CD4-positive, alpha-beta memory T cell (primary cell): ENCODE measurements at places on chromosomes 3 and 15. TPM values are rescaled to one million over a fixed set of nuclear protein-coding genes. Genes with fewer than 3 reads are reported as not detected.
A peak's percentile ranks its signal among the peaks of the same experiment; 100 is the strongest.

- DNase-seq: peak; percentile 54
- no peak overlapping the region for H3K27ac ChIP-seq
- H3K27me3 ChIP-seq: no peaks in the 10 kb centered on the region
Observed at GRCh38 chr3:195863121-195864061, 45.0 kb downstream of the TNK2 start.

DNA sequence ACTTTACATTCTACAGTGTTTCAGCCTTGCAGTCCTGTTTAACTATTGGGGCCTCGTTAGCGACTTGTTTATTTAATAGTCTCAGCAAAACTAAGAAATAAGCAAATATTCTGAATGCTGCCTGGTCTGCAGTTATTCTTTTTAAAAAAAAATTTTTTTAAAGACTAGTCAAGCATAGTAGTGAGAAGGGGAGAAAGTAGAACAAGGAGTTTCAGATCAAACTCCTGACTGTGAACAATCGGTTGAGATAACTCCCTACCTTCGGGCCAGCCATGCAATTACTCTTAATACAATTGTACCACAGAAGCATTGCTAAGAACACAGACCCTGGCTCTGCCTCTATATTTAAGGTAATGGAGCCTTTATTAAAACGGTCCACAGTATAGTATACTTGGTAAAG lies 5.8 kb upstream of the DUT start:
- no peaks in the 10 kb centered on the region for H3K27me3 ChIP-seq
- no peak for DNase-seq
- no peak overlapping the region for H3K4me3 ChIP-seq
- H3K27ac ChIP-seq: no peak overlapping the region
- H3K36me3 ChIP-seq: no peaks in the 10 kb centered on the region
- H3K4me1 ChIP-seq: peaks cover 8% of the 10 kb centered on the region

ARID3B gene
- 32.9 TPM for total RNA-seq

GRCh38 chr15:66942649-66943390 lies 122.6 kb upstream of the SMAD3 start:
- no peaks in the 10 kb centered on the region for H3K4me1 ChIP-seq
- no peaks in the 10 kb centered on the region for H3K27me3 ChIP-seq
- H3K27ac ChIP-seq: no peak overlapping the region
- no peak overlapping the region for H3K4me3 ChIP-seq
- no peak for DNase-seq

- H3K36me3 ChIP-seq: peaks cover 57% of the 10 kb centered on the region
- H3K27me3 ChIP-seq: no peaks in the 10 kb centered on the region
- H3K27ac ChIP-seq: no peak overlapping the region
- no peaks in the 10 kb centered on the region for H3K4me1 ChIP-seq
- no peak overlapping the region for H3K4me3 ChIP-seq
- no peak for DNase-seq
Observed at GRCh38 chr15:64683378-64683777, 92.0 kb downstream of the RBPMS2 start.

DNA sequence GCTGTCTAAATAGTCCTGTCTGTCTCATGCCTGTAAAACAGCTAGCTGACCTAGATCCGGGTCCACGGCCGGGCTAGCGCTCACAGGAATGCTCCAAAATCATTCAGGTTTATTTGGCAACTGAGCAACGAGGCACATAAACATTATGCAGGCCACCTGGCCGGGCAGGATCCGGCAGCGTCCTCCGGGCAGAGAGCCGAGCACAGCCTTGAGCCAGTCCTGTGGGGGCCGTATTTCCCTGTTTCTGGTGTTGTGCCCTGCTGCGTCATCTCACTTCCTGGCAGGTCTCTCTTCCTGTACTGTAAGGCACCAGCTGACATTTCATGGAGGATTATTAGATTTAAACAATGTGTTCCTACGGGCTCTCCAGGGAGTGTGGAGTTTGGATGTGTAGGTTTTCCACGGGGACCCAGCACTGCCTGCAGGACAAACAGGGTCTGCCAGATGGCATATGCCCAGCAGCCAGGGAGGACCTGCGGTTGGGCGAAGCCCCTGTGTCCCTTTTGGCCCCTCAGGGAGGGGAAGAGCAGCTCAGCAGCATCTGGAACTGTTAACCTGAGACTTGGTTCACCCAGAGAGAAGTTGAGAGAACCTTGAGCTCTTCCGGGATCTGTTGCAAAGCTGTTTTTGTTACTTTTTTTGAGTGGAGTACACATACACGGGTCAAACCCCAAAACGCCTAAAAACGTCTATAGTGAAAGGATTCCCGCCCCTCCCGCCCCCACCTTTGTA lies 16.6 kb upstream of the LRRK1 start:
- no peaks in the 10 kb centered on the region for H3K27me3 ChIP-seq
- H3K4me3 ChIP-seq: no peak overlapping the region
- H3K4me1 ChIP-seq: no peaks in the 10 kb centered on the region
- no peak for DNase-seq
- no peaks in the 10 kb centered on the region for H3K36me3 ChIP-seq

GRCh38 chr3:38634111-38634510 lies 15.4 kb downstream of the SCN5A start:
- H3K4me1 ChIP-seq: no peaks in the 10 kb centered on the region
- no peaks in the 10 kb centered on the region for H3K36me3 ChIP-seq
- no peaks in the 10 kb centered on the region for H3K27me3 ChIP-seq
- no peak for DNase-seq
- H3K27ac ChIP-seq: no peak overlapping the region

- no peaks in the 10 kb centered on the region for H3K27me3 ChIP-seq
- H3K36me3 ChIP-seq: no peaks in the 10 kb centered on the region
- H3K4me1 ChIP-seq: no peaks in the 10 kb centered on the region
- H3K27ac ChIP-seq: no peak overlapping the region
- no peak overlapping the region for H3K4me3 ChIP-seq
- DNase-seq: no peak
Observed at GRCh38 chr3:46716461-46717441, 918 bp downstream of the PRSS50 start.

HDDC3 gene
- 28.3 TPM for total RNA-seq

GRCh38 chr3:45387636-45388348 lies 584 bp upstream of the LARS2 start:
- H3K27me3 ChIP-seq: peaks cover 9% of the 10 kb centered on the region
- H3K36me3 ChIP-seq: peaks cover 5% of the 10 kb centered on the region
- H3K4me1 ChIP-seq: peaks cover 18% of the 10 kb centered on the region
- H3K27ac ChIP-seq: peak overlapping the region; percentile 71
- H3K4me3 ChIP-seq: peak overlapping the region; percentile 89

RASGRP1 gene
- total RNA-seq: 125 TPM

DNA sequence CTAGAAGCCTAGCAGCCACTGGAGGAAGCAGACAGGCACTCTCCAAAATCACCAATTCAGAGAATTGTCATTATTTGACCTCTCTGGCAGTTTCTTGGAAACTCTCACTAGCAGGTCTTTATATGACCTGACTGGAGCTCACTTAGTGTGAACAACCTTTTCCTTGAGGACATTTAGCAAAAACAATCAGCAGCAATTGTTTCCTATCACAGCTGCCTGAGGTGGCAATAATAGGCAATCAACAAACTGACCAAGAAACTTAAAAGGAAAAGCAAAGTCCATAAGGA lies 162.4 kb upstream of the STT3B start:
- no peak for DNase-seq
- peaks cover 4% of the 10 kb centered on the region for H3K4me1 ChIP-seq
- H3K27ac ChIP-seq: no peak overlapping the region
- no peaks in the 10 kb centered on the region for H3K27me3 ChIP-seq
- no peak overlapping the region for H3K4me3 ChIP-seq
- H3K36me3 ChIP-seq: no peaks in the 10 kb centered on the region

DNA sequence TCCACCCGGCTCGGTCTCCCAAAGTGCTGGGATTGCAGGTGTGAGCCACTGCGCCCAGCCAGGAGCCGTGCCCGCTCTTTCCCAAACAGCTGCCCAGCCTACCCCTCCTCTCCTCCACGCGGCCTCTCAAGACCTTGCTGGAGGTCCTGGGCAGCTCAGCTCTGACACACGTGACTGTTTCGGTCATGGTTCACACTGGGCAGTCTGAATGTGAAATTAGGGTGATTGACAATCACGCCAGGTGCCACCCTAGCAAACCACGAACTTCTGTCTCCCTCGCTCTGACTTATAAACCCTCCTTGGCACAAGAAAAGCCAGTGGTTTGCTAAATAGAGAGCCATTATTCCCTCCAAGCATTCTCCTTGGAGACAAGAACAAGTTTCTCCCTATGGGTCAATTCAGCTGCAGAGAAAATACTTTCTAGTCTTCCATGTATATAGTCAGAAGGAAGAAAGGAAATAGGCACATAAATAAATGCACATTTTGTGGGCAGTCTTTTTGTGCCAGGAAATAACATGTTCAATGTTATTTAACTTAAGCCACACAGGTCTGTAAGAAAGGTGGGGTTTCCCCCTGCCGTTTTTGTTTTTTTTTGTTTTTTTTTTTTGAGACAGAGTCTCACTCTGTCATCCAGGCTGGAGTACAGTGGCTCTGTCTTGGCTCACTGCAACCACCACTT lies 121.9 kb upstream of the MEF2A start:
- no peak for DNase-seq
- no peak overlapping the region for H3K4me3 ChIP-seq
- H3K27me3 ChIP-seq: no peaks in the 10 kb centered on the region
- no peak overlapping the region for H3K27ac ChIP-seq

DNA sequence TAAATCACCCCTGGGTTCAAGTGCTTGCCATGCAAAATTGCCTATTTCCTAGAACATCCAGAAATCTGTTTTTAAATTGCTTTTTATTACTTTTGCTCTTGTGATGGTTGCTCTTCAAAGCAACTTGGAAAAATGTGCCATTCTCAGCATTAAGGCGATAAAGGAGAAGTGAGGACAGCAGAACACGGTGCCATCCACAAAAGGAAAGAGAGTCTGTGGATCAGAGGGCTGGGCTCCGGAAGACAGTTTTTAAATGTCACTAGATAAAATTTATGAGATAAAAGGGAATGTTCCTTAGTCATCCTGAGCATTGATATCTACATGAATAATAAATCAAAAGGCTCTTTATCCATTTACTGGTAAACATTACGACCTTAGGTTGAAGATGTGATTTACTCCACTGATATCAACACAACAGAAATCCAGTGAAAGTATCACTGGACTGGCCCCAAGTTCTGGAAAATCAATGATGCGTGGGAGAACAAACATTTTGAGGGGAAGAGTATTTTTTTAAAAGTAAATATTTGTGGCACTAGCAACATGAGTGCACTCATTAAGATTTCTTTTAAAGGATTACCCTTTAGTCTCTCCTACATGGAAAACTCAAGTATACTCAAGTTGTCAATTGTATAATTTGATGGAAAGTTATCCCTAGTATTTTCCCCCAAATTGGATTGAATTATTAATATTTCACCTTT lies 554.7 kb downstream of the FHIT start:
- no peaks in the 10 kb centered on the region for H3K36me3 ChIP-seq
- no peaks in the 10 kb centered on the region for H3K27me3 ChIP-seq
- no peak overlapping the region for H3K4me3 ChIP-seq
- H3K4me1 ChIP-seq: no peaks in the 10 kb centered on the region

DNA sequence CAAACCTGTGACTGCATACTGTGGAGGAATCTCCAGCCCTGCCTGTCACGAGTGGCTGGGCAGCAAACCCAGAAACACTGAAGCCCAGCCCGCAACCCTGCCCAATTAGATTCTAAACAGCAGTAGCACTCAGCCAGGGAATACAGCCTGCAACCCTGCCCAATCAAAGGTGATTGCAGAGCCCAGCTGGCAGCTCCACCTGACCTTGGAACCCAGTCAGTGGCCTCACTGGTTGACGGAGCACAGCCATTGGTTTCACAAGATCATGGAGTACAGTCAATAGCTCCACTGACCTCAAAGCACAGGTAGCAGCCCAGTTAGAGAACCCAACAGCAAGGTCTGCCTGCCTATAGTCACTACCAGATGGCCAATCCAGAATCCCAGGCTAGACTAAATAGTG lies 35.2 kb upstream of the MYLK start:
- H3K4me1 ChIP-seq: no peaks in the 10 kb centered on the region
- H3K27ac ChIP-seq: no peak overlapping the region
- no peaks in the 10 kb centered on the region for H3K36me3 ChIP-seq

DNA sequence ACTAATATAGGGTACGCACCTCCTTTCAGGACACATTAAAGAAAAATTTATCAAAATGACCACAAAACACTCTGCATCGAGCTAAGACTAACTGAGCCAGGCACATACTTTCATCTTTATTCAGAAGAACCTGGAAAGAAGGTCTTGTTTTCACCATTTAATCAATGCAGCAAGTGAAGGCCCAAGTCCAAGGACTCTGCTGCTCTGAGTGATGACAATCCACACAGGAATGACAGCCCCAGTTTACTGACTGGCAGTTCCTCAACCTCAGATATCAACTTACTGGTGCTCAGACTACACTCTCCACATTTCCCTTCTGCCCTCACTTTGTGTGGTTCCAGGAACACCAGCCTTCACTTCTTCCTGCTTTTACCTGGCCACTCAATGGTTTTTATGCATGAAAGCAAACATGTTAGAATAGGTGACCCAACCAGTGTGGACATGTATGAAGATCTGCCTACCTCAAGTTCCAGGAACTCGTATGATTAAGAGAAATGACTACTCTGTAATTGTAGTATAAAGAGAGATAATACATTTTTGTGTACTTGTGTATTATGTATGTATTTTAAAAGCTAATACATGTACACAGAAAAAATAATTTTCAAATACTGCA lies 29.1 kb upstream of the RASA2 start:
- peaks cover 7% of the 10 kb centered on the region for H3K4me1 ChIP-seq
- no peak overlapping the region for H3K4me3 ChIP-seq
- H3K27me3 ChIP-seq: no peaks in the 10 kb centered on the region
- H3K36me3 ChIP-seq: no peaks in the 10 kb centered on the region

SLC24A5 gene
- total RNA-seq: not detected

DNA sequence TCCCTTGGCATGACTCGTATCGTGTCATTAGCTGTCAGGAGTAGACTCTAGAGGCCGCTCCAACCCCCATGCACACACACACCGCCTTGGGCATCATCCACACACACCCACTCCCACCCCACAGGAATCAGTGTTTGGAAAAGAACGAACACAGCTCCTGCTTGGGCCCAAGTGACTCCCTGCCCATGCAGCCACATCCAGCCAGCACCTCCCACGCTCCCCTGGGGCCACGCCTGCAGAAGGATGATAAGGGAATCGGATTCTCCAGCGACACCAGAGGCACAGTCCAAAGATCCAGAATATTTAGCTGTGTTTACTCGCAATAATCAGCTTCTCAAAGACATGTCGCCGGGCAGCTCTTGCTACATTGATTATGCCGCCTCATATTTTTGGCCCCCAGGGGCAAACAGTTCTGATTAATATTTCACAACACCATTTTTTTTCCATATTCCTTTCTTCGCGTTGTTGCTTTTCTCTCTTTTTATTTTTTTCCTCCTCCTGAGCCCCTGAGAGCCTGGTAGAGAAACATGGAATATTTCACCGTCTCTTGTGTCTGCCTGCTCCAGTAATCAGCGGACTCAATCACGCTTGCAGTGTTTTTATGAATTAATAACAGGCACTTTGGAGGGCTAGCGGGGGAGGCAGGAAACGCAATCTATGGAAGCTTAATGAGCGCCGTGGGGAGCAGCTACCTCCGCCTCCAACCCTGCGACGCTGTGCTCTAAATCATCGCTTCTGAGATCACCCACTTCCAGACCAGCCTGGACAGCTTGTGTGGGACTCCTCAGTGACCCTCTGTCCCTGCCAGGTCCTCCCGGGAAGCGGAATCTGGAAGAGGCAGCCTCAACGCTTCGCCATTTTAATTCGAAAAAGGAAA lies 221.4 kb downstream of the TLE3 start:
- no peaks in the 10 kb centered on the region for H3K27me3 ChIP-seq
- no peaks in the 10 kb centered on the region for H3K4me1 ChIP-seq
- no peaks in the 10 kb centered on the region for H3K36me3 ChIP-seq
- no peak for DNase-seq
- H3K4me3 ChIP-seq: no peak overlapping the region

GRCh38 chr3:194503081-194503531 lies 16.3 kb upstream of the ATP13A3 start:
- peaks cover 5% of the 10 kb centered on the region for H3K4me1 ChIP-seq
- no peak for DNase-seq
- no peak overlapping the region for H3K4me3 ChIP-seq
- H3K27ac ChIP-seq: no peak overlapping the region
- H3K36me3 ChIP-seq: no peaks in the 10 kb centered on the region

CCDC12 gene
- 59.4 TPM for total RNA-seq

FSD2 gene
- total RNA-seq: not detected
